ENCODE measurements at places on chromosomes 13 and 19.

GRCh38 chr13:39375601-39376000, 227.4 kb downstream of the LHFPL6 start:
- DNase-seq, result no peak

GRCh38 chr13:75410207-75410606, 71.8 kb downstream of the TBC1D4 start:
- DNase-seq, result no peak

- DNase-seq, result no peak
Measured at GRCh38 chr13:101695870-101696516, 243.5 kb downstream of the ITGBL1 start.

DNA sequence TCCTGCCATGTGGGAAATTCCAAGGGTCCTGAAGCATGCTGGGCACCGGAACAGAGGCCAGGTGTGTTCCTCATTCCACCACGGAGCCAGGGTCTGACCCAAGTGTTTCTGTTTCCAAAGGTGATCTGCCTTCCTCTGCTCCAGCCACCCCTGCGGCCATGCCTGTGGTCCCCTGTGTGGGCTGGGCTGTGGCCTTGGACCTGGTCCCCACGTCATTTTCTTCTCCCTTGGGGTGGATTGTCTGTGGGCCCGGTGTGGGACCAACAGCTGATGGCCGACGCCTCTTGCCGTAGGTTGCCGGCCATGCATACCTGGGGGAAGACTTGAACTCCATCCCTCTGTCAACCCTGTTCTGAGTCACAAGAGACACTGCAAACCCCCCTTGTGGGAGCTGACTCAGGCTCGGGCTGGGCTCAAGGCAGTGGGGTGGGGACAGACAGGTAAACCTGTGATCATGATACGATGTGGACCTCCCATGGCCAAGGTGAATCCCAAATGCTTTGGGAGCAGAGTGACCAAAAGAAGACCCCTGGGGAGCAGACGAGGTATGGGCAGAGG, 35.0 kb downstream of the ATP11A start:
- DNase-seq, result no peak

DNA sequence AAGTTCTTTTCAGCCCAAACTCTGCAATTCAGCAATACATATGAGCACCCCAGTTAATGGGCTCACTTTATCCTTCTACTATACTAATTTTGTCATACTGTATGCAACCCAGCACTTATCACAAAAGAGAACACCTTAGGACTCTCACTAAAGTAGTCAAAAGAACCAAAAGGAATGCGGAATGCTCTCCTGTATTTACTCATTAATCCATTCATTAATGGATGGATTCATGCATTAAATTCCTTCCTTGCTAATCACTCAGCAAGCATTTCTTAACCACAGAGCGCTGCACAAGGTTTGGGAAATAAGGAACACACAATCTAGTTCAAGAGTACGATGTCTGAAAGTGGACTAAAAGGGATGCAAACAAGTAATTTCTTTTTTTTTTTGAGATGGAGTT, 12.8 kb upstream of the DOCK9 start:
- DNase-seq, result no peak

- DNase-seq, result peak; percentile 30
Measured at GRCh38 chr19:39335168-39335548, 685 bp downstream of the GMFG start.

- peak; percentile 2 for DNase-seq
Measured at GRCh38 chr19:54425382-54425723, 10.1 kb downstream of the TTYH1 start.

GRCh38 chr19:41027273-41027967, 36.3 kb downstream of the CYP2B6 start:
- DNase-seq, result no peak

DNA sequence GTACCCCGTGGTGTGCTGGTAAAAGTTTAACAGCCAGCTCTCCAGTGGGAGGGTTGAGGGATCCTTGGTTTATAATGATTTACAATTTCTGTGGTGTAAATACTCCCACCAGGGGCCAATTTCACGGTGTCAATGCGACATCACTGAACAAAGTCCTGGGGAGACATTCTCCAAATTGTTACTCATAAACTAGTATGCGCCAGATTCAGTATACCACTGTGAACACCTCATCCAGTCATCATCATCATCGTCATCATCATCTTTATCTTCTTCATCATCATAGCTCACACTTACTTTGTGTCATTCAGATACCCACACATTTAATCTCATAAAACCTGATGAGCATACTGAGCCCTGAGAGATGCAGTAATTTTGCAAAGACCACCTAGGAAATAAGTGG, 17.2 kb upstream of the TNFSF14 start:
- DNase-seq, result no peak

DNA sequence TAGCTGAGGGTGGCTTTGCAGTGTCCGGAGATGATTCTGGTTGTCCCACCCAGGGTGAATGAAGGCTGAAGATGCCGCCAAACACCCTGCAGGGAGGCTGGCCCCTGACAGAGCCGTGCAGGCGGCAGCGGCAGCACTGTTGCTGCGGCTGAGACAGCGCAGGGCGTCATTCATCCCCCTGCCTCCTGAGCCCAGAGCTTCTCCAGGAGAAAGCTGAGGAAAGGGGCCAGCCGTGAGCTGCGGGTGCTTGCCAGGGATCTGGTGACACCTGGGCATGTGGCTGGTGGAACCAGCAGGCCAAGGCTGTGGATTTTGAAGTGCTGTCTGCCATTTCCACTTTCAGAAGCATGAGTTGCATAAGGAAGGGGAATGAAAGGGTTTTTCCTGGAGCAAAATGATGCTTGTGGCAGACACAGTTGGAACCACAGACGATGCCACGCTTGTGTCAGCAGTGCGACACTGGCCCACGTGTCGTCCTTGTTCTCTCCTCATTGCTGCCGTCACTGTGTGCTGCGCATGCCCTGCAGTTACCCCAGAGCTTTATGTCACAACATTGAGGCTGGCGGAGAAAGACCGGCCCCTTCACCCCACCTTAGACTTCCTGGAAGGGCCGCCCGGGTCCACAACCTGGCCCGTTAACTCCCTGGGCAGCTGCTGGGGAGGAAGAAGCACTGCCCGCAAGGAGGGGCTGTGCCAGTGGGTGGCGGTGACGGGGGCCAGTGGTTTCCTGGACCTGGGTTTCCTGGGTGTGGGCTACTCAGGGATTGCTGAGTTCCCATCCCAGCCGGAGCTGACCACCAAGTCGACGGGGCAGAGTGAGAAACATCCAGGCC, 22.7 kb downstream of the TFDP1 start:
- no peak for DNase-seq

DNA sequence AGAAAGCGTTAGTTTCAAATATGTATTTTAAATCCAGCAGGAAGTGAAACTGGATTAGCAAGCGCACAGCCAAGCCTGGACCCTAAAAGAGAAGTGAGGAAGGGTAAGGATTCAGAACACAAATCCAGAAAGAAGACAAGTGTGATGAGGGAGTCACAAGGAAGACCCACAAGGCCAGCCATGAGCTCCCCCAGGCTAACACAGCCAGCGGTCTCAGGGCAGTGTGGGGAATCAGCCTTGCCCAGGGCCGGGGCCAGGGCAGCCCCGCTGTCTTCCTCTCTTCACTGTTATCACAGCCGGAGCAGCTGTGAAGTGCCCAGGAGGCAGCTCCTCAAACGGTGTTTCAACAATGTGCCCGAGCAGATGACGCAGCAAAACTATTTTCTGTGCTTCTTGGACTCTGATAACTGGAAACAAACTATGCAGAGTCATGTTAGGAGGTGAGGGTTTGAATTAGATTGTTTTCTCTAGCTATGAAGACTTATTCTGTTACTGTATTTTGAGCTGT, 12.2 kb upstream of the CDC16 start:
- no peak for DNase-seq

- no peak for DNase-seq
Measured at GRCh38 chr13:114157869-114158495, 21.1 kb upstream of the CFAP97D2 start.

GRCh38 chr19:45469945-45470761, 2.4 kb downstream of the FOSB start:
- DNase-seq, result no peak

DNA sequence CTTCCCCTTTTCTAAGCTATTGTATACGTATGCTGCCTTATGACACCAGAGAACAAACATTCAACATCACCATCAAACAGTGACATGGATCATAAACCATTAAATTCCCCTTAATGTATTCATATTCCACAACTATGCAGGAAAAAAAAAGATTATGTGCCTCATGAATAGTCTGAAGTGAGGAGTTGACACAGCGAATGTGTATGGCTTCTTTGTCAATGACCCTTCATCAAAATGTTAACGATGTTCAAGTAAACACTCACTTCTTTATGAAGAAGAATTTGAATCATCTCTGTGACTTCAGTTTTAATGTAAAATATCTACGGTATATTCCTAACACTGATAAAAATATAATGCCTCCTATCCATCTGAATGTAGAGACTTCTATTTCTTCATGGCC, 44.6 kb downstream of the SMAD9 start:
- DNase-seq, result no peak

DNA sequence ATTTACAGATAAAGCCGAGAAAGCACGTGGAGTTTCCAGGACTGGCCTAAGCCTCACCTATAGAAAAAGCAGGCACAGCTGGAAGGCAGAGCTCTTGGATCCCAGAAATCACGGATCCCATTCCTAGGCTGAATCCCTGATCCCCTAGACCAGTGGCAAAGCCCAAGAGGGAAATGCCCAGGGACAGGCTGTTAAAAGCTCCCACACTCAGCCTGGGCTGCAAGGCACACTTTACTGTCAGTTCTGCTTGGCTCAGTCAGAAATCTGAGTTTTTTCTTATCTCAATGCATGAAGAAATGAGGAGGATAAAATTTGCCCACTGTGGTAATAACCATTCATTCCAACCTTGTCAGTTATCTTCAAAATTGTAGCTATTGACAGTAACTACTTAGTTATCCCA, 8.0 kb upstream of the FUT2 start:
- DNase-seq, result no peak

GRCh38 chr19:53553156-53553555, 15.2 kb downstream of the ZNF331 start:
- DNase-seq, result no peak

GRCh38 chr13:46168341-46168740, 13.6 kb downstream of the LCP1 start:
- DNase-seq, result no peak

DNA sequence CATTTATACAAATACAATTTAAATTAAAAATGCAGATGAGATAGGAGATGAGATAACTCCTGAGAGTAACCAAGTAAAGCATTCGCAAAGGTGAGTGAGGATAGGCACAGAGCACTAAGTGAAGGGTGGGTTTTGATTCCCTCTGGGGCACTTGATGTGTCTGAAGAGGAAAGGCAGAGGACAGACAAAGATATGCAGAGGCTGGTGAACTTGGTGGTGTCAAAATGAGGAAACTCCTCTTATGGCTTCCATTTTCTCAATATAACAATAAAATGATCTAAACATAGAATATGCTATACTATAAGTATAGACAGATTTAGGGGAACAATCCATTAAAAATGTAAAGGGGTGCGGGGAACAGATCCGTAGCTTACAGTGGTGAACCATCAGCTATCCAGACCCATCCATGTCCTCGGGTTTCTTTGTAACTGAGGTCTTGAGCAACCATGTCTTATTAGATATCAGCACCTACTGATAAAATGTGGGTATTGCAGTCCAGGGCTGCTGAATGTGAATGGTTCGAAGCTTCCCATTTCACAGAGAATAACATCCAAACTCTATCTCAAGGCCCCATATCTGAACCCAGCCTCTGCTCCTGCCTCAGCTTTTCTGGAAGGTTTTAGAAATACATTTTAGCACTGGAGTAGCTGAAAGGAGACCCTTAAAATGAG, 73.9 kb upstream of the SLC10A2 start:
- DNase-seq, result no peak

DNA sequence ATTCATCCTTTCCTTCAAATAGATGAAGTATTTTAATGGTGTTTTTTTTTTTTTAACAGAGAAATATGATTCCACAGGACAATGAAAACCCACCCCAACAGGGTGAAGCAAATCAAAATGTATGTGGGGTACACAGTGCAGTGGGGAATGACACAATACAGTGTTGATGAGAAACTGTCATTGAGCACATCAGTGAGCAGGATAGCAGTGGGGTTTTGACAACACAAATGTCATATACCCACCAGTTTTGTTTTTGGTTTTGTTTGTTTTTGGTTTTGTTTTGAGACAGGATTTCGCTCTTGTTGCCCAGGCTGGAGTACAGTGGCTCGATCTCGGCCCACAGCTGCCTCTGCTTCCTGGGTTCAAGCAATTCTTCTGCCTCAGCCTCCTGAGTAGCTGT, 29.2 kb downstream of the ZNF844 start:
- no peak for DNase-seq

DNA sequence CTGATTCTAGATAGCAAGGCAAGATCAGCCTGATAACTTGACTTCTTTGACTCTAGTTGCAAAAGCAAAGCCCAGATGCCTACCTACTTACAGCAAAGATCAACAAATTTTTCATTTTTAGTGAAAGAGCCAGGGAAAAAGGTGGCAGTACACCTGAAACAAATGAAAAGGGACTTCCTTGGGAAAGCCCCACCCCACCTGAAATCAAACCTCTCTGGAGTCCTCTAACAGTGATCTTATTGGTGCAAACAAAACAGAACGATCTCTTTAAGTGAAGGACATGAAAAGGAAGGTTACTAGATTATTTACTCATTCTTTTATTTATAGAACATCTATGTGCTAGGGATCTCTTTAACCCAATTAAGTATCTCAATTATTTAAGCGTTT, 507 bp upstream of the LCP1 start:
- DNase-seq, result no peak

GRCh38 chr13:82447416-82448077, 1434.7 kb downstream of the SLITRK1 start:
- DNase-seq, result no peak

- DNase-seq, result no peak
Measured at GRCh38 chr13:98549006-98549727, 27.7 kb downstream of the STK24 start.

GRCh38 chr19:18290302-18291018, 9.0 kb upstream of the JUND start:
- no peak for DNase-seq

DNA sequence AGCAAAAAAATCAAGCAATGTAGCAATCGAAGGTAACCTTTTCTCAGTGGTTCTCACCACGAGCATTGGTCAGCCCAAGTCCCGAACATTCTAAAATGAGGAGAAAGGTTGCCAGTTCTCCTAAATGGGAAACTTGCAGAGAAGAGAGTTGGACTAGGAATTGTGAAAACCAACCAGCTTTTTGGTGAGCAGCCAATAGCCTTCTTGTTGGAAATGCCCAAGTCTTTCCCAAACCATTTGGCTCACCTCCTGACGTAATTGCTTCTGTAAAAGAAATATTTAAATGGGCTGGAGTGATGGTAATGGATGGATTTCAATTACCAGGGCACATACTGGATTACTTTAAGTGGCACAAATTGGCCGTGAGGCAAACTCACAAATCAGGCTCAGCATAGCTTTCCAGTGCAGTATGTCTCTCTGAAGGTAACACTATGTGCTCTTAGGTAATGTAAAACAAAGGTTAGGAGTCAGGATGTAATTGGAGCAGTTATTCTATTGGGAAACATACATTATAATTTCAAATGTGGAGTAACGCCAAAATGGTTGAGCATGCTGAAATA, 423.2 kb downstream of the KLF5 start:
- DNase-seq, result no peak

DNA sequence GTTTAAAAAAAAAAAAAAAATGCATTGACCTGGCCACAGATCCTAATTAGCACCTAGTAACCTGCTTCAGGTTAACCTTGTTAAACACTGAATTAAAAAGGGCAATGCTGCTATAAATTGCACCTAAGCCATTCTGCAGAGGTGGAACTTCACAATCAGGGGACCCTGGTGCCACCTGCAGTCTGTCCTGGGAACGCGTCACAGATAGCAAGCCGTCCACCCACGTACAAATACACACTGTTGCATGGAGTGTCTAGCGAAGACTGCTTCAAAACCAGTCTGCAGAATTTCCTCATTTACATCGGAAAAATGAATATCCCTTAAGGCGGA, 169.3 kb downstream of the COL4A1 start:
- no peak for DNase-seq

GRCh38 chr13:87035526-87035925, 635.6 kb upstream of the SLITRK5 start:
- DNase-seq, result no peak
